ENCODE measurements at places on chromosomes 7 and 10. TPM values are rescaled to one million over a fixed set of nuclear protein-coding genes. Genes with fewer than 3 reads are reported as not detected.

Gene CYP2C19
- total RNA-seq: 0.19 TPM

Gene SPDYE18
- 0.63 TPM for total RNA-seq

Gene LRRD1
- not detected for total RNA-seq

Gene CHN2
- 0.91 TPM for total RNA-seq

Gene CTAGE6
- 0.79 TPM for total RNA-seq

Gene WEE2
- not detected for total RNA-seq

Gene CYP26A1
- total RNA-seq: not detected

Gene KLF14
- 0.09 TPM for total RNA-seq

Gene ASB10
- total RNA-seq: not detected

Gene JCAD
- 0.29 TPM for total RNA-seq

Gene MAT1A
- total RNA-seq: not detected

Gene DNAJC1
- 42.4 TPM for total RNA-seq

Gene PDE6C
- not detected for total RNA-seq

Gene ZNF777
- 19.5 TPM for total RNA-seq

Gene NUTM2D
- total RNA-seq: 1.6 TPM

Gene CALML3
- total RNA-seq: not detected

Gene C10orf62
- not detected for total RNA-seq

Gene TMEM270
- not detected for total RNA-seq

Gene CTAGE4
- 1.5 TPM for total RNA-seq

Gene EMX2
- not detected for total RNA-seq

Gene ANK3
- 33.3 TPM for total RNA-seq

Gene VSTM2A
- total RNA-seq: not detected

Gene TUBB8
- total RNA-seq: not detected

Gene TECPR1
- total RNA-seq: 40.7 TPM

Gene IFIT2
- 10.8 TPM for total RNA-seq

Gene OR2A7
- 5.4 TPM for total RNA-seq

Gene SLC16A9
- total RNA-seq: 0.14 TPM

Gene C7orf57
- 0.56 TPM for total RNA-seq

Gene MCM10
- 30.6 TPM for total RNA-seq

Gene SYT15
- total RNA-seq: 1.6 TPM

Gene CCDC146
- 2.0 TPM for total RNA-seq

Gene RET
- total RNA-seq: 0.29 TPM

Gene ACBD7
- 2.5 TPM for total RNA-seq

Gene DNTT
- total RNA-seq: not detected

Gene PSD
- 8.6 TPM for total RNA-seq

Gene NME8
- not detected for total RNA-seq

Gene TWIST1
- total RNA-seq: 6.5 TPM

Gene PHKG1
- 2.6 TPM for total RNA-seq

Gene SORBS1
- 2.4 TPM for total RNA-seq

Gene VPS50
- 23.4 TPM for total RNA-seq

Gene EPHA1
- total RNA-seq: 2.2 TPM

Gene DNAH11
- total RNA-seq: not detected

Gene REEP3
- 19.0 TPM for total RNA-seq

Gene MYH16
- total RNA-seq: not detected

Gene ABCB4
- total RNA-seq: 0.69 TPM

Gene FAM185A
- 8.3 TPM for total RNA-seq

Gene OPN1SW
- not detected for total RNA-seq

Gene TSPAN15
- 1.8 TPM for total RNA-seq

Gene BLNK
- 0.69 TPM for total RNA-seq

Gene COG5
- 30.4 TPM for total RNA-seq

Gene NIPSNAP2
- total RNA-seq: 55.5 TPM

Gene NACAD
- total RNA-seq: 0.36 TPM

Gene ICA1
- total RNA-seq: 2.7 TPM

Gene ADRA2A
- not detected for total RNA-seq
